ENCODE measurements at places on chromosomes 7 and 10.

DNA sequence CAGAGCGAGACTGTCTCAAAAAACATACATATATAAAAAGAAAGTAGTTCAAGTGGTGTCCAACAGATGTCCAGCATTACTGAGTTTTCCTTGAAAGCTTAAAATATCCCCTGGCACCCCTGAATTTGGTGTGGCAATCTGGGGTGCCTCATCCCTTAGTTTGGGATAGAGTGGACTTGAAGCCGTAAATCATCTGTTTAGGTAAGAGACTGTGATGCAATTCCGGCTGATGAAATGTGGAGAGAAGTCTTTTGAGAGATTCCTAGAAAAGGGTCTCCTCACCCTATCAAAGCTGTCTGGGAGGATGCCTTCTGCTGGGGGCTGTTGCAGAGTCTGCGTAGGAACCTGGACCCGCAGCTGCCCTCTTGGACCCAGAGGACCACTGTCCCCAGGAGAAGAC is 408.0 kb downstream of the RPS24 start:
- no peak for DNase-seq

GRCh38 chr7:118590107-118590506 is 365.6 kb downstream of the ANKRD7 start:
- no peak for DNase-seq

GRCh38 chr7:149145031-149145845 is 2.0 kb upstream of the ZNF398 start:
- DNase-seq = no peak

- peak; percentile 11 for DNase-seq
Observed at GRCh38 chr7:84194484-84195271, at the start of gene SEMA3A. Gene SEMA3A, minus strand, starts transcription at chr7:84194789. Its CDS starts 203 bp downstream, at chr7:84194586.

GRCh38 chr7:4136036-4136435 is 546.1 kb upstream of the FOXK1 start:
- DNase-seq = no peak

GRCh38 chr10:100662067-100662466 is 83.3 kb upstream of the PAX2 start:
- DNase-seq = no peak

GRCh38 chr10:132309879-132310591 is 2.3 kb upstream of the STK32C start:
- no peak for DNase-seq

DNA sequence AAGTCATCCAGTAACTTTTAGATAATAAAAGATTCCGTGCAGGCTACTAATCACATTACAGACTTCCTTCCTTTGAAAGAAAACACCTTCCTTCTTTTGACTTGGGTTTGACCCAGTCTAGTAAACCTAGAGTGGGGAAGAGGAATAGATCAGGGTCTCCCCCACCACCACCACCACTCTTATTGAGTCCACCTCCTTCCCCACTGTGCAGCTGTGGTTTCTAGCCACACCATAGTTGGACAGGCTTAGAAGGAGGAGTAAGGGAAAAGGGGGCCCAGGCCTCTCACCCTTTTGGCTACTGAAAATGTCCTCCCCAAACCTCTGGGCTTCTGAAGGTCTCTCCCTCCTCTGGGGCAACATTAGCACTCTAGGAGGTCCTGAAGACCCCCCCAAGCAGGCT is 372.7 kb downstream of the CALN1 start:
- no peak for DNase-seq

GRCh38 chr7:73758581-73759138 is 11.4 kb downstream of the CLDN3 start:
- no peak for DNase-seq

DNA sequence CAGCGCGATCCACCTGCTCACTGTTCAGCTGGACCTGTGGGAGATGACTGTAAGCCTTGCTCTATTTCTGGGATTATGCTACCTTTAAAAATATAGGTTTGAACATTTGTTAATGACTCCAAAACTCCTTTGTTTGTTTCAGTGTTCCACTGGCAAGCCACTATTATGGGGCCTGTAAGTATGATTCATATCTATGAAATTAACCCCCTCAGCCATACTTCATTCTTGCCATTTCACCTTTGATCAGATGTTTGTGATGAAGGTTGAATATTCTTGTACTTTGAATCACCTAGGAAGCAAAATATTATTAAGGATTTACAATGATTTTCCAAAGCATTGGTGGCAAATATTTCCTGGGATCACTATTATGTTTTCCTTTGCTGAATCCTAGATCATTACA is 23.9 kb upstream of the TFAM start:
- DNase-seq = no peak

GRCh38 chr10:8534096-8534495 is 479.6 kb downstream of the GATA3 start:
- no peak for DNase-seq

DNA sequence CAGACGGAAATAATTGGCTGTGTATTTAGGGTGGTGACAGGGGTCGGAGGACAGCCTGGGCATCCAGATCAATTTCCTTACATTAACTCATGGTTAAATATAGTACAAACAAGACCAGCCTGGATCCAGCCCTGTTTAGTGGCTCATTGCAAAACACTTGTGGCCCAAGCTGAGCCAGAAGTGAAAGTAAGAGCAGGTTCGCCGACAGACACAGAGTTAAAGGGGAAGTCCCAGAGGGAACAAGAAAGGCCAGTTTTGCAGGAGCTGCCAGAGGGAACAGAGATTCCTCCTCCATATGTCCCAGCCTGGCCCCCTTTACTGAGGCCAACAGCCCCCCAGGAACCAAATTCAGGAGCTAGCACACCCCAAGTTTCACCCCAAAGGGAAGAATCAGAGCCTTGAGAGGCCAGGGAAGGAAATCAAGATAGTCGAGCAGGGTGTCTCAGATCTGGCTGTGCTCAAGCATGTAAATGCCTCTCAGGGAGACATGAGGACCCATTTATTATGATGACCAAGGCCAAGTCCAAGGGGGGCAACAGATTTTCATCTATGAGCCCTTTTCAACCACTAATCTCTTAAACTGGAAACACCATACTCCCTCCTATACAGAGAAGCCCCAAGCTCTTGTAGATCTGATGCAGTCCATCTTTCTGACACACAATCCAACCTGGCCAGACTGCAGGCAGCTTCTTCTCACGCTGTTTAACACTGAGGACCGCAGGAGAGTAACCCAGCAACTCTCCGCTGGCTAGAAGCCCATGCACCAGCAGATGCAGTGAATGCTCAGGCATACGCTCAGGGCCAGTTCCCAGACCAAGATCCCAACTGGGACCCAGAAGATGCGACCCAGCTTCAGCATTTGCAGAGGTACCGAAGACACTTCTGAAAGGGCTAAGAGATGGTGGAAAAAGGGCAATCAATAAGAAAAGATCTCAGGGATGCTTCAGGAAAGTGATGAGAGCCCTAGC is 15.9 kb upstream of the ADCK2 start:
- peak; percentile 32 for DNase-seq

DNA sequence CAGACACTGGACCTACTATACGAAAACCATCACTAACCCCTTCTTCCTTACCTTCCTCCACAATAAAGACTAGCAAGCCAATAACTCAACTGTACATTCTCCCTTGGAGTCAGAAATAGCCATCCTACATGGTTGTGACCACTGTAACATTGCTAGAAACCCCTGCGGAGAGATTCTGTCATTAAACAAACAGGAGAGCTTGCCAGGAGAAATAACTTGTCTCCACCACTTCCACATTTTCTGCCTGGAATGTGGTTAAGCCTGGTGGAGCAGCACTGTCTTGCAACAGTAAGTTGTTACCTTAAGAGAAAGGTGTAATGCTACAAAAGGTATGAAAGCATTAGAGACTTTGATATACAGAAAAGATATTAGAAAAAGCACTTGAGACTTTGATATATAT is 45.8 kb downstream of the THSD7A start:
- no peak for DNase-seq

- DNase-seq = no peak
Observed at GRCh38 chr10:70509757-70510147, 31.2 kb downstream of the PALD1 start.

DNA sequence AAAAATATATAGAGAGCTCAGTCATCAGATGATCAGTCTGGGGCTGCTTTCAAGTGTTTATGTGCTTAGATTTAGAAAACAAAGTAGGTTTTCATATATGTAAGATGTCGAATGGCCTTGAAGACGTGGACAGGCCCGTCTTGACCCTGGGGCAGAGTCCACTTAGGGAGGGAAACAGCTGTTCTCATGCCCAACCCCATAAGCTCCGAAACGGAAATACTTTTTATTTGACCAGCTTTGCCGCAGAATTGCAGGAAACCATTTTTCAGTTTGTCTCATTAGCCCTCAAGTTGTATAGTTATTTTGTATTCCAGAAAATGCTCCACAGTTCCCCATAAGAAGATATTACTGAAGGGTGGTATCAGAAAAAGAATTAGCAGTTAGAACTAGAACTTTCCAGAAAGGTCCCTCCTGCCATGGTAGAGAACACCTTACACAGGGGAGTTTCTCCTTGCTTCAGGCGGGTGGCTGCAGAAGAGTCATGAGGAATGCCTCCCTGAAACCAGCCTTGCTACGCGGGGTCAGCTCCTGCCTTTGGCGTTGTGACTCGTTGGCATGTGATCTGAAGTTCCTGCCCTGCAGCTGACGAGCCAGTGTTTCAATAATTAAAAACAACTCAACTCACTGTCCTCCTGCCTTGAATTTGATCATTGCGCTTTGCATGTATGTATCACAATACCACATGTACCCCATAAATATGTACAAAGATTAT is 192.7 kb downstream of the CELF2 start:
- no peak for DNase-seq

DNA sequence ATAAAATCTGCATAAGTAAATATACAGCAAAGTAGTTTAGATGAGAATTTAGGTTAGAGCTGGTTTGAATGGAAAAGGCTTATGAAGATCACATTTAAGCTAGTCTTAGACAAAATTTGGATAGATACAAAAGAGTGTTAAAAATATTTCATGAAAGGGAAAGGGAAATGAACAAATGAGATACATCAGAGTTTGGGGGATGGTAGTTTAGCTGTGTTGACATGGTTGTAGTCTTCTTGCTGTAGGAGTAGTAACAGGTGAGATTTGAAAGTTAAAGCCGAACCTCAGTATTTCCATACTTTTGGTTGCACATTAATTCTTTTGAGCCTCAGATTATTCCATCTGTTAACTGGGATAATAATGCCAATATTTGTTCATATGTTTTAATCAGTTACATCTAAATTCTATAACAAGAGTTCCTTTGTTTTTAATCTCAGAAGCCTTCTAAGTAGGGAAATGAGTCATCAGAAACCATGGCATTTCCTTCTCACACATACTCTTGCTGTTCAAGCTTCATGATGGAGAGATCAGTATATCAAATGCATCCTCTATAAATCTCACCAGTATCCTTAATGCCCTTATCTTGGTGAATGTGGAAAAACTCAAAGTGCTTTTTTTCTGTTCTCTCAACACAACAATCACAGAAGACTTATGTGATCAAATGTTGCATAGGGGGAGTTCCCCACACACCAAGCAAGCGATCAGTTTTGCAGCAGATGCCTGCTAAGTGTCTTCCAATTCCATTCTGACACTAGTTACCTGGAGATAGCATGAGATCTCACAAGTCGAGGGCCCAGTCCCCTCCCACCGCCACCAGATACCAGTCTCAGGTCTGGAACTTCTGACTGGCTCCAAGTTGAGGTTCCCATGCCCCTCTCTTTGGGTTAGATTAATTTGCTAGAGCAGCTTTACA is 84.7 kb downstream of the MAPK8 start:
- no peak for DNase-seq

- DNase-seq = no peak
Observed at GRCh38 chr10:78255796-78256638, 222.4 kb downstream of the RPS24 start.

DNA sequence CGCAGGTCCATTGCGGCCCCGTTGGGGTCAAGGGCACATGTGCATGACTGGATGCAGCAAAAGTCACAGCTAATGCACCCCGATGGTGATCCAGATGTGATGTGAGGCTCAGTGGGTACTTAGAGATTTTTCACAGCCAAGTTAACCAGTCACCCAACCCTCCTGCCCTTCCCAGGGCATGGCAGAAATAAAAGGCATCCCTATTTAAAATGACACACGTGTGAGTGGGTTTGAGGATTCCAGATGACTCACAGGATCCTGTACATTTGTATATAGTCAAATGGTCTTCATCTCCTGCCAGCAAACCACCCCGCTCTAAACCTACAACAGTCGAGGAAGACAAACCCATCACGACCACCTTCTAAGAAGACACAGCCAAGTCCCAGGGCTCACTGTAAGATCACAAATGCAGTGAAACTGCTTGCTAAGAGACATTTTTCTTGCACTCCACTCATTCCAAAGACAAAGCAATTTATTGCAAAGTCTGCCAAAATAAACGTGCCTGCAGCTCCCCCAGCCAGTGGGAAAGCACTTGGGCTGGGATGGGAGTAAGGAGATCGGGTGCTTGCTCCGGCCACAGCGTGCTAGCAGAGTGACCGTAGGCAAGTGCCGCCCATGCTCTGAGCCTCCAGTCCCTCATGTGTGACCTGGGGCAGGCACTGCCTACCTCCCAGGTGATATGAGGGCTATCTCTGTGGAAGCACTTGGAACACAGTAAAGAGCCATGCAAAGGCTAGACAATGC is 86.6 kb upstream of the MACROH2A2 start:
- no peak for DNase-seq

GRCh38 chr10:77230194-77230593 is 407.4 kb downstream of the KCNMA1 start:
- no peak for DNase-seq

DNA sequence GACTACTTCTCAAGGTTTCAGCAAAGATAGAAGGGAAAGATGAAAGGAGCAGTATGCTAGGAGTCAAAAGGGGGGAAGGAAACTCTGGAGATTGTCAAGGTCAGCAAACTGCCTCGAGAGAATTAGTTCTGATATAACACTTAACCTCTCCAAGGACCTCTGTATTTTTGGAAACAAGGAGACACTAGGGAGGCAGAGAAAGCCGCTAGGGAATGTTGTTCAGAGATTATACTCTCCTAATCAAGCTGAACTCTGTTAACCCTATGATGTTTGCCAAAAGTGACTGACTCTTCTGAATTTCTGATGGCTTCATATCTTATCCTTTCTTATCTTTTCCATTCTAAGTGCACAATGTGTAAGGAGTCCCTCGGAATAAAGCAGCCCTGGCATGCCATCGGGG is 27.1 kb downstream of the CREM start:
- no peak for DNase-seq

- DNase-seq = peak; percentile 7
Observed at GRCh38 chr7:20798081-20798693, 11.5 kb upstream of the SP8 start.

DNA sequence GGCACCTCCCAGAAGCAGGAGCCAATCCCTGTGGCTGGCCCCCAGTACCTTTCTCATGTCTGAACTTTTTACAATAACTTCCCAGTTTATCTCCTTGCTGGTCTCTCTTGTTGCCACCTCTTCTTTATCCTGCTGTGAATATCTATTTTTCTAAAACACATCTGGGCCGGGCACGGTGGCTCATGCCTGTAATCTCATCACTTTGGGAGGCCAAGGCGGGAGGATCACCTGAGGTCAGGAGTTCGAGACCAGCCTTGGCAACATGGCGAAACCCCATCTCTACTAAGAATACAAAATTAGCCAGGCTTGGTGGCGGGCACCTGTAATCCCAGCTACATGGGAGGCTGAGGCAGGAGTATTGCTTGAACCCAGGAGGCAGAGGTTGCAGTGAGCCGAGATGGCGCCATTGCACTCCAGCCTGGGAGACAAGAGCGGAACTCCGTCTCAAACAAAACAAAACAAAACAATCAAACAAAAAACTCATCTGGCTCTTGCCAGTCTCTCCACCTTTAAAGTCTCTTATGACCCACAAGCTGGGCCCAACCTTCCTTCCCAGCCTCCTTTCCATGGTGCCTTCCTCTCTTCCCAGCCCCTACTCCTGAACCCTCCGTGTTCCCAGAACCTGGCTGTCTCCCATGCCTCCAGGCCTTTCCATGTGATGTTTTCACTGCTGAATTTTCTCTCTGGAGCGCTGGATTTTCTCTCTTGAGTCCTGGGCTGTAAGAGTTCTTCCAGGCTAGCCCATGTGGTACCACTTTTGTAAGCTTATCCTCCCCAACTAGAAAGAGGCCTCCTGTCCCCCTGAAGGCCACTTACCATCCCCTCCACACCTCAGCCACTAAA is 51.3 kb downstream of the HIP1 start:
- no peak for DNase-seq

Data from CD4-positive, alpha-beta T cell treated with Interleukin-12 subunit alpha and Interleukin-12 subunit beta, for 1 hour (primary cell).